DMS153 (cell line): ENCODE measurements at places on chromosomes 11 and 22.

DNA sequence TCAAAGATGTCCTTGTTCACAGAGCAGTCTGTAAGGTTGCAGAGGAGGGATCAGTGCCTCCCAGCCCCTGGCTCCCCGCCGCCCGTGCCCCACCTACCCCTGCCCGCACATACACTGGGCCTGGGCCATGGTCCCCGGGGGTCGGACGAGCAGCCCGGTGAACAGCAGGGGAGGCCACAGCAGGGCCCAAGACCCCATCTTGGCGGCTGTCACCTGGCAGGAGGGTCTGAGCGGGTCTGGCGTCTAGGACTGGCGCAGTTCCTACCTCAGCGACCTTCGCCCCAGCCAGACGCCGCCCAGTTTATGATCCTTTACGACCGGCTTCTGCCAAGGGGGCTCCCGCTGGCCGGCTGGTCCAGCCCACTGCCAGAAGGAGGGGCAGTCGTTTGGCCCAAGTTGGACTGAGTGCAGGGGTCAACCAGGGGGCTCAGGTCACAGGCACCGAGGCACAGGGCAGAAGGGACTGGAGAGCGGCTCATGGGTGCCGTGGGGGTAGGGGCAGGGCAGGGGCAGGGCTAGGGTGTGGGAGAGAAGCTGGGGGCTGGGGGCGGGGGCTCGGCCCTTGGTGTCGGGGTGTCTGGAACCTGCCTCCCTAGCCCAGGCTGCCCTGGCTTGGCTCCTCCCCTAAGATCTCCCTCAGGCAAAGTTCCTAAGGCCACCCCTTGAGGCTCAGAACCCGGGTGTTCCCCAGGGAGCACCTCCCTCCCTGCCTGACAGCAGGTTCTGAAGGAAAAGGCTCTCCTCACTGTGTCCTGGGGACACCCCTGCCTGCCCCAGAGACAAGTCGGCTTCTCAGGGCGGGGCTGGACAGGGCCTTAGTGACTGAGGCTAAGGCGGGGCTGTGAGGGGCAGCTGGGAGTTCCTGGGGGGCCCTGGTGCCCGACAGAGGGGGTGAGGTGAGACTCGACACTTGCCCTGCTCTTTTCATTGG lies at the start of gene CDHR5:
Gene CDHR5, minus strand, starts transcription at position 251 of the 931 bp plus-strand sequence. Its CDS starts 53 bp downstream, at position 198.
- no peak for DNase-seq

GRCh38 chr11:24064309-24064903 lies 432.4 kb upstream of the LUZP2 start:
- no peak for DNase-seq

GRCh38 chr22:20728523-20729190 lies 45.3 kb upstream of the SERPIND1 start:
- no peak for DNase-seq

GRCh38 chr22:49971232-49972162 lies 10.9 kb downstream of the PIM3 start:
- DNase-seq: no peak

- DNase-seq: no peak
Observed at GRCh38 chr11:67439321-67440228, 2.1 kb upstream of the PTPRCAP start.

DNA sequence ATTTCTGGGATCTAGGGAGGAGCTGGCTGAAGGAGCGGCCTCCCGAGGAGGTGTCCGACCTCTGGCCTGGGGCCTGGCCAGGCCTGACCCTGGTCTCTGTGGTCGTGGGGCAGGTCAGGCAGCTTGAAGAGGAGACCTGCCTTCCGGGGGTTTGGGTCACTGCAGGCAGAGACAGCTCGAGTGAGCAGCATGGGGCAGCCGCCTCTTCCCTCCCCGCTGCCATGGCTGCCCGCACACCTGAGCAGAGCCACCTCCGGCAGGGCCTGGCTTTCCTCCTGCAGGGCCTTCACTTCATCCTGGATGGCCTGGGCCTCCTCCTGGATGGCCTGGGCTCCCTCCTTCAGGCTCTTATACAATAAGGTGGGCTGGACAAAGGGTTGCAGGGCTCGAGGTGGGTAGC lies 8.0 kb upstream of the NAALADL1 start:
- no peak for DNase-seq

- no peak for DNase-seq
Observed at GRCh38 chr11:68142028-68142412, 20.8 kb upstream of the CHKA start.

DNA sequence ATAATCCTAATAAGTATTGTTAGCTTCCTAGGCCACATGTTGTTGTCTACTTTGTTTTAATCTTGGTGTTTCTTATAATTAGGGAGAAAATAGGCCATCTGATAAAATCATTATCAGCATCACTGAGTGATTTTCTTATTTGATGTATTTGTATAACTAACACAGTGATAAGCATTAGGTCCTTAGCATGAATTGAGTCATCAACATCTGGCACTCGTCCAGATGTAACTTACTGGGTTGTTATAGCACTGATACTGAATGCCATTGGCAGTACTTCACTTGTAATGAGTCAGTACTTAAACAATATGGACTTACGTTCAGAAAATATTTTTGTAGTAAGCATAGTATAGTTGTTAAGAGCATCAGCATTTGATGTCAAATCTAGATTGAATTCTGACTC lies 16.2 kb downstream of the API5 start:
- DNase-seq: no peak

- DNase-seq: no peak
Observed at GRCh38 chr11:129248618-129249017, 56.5 kb upstream of the ARHGAP32 start.

DNA sequence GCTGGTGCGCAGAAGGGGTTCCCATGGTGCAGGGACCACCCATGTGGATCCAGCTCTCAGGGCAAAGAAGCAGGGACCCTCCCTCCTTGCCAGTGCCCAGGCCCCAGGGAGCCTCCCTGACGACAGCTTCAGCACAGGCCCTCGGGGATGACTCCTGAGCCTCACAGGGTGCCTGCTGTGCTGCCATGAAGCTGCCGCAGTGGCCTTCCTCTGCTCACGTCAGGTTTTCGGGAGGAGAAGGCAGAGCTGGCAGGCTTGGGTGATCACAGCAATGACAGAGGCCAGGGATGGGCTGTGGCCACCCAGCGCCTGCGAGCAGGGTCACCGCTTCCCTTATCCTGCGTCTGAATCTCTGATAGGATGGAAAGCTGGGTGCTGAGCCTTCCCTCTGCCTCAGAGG lies 276.2 kb downstream of the BRD1 start:
- no peak for DNase-seq

DNA sequence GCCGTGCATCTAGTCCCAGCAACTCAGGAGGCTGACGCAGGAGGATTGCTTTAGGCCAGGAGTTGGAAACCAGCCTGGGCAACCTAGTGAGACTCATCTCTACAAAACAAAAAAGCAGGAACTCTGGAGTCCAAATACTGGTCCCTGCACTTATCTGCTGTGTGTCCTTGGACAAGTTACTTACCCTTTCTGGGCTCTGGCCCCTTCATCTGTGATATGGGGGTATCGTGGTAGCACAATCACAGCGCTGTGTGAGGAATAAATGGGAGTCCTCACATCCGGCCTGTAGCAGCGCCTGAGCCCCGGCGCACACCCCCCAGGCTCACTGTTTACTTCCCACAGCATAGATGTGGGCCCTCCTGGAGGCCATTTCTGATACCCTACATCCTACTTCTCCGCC lies 44.2 kb upstream of the MYH9 start:
- no peak for DNase-seq

DNA sequence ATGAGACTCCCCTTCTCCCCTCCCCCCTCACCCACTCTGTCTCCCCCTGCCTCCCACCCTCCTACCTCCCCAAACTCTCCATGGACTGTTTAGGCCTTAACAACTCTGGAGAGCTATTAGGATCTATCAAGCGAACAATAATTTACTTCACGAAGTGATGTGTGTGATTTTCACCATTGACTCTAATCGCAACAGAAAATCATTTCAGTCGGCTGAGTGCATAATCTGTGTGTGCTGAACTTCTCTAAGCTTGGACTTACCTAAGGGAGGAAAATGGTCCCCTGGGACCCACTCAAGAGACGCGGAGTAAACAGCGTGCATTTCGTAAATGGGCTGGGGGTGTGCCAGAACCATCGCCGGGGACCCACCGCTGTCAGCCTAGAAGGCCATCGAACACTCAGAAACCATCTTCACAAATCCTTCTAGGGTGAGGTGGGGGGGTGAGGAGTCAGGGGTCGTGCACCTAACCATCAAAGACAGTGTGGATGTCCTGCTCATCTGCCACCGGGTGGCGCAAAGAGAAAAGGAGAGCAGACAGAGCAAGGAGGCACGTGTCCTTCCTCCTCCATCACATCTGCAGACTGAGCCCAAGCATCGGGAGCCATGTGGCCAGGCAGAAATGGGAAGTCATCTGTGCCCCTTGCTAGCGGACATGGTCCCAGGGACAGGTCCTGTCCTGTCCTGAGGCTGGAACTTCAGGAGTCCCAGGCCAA lies 62.1 kb upstream of the NUP50 start:
- peak; percentile 47 for DNase-seq

DNA sequence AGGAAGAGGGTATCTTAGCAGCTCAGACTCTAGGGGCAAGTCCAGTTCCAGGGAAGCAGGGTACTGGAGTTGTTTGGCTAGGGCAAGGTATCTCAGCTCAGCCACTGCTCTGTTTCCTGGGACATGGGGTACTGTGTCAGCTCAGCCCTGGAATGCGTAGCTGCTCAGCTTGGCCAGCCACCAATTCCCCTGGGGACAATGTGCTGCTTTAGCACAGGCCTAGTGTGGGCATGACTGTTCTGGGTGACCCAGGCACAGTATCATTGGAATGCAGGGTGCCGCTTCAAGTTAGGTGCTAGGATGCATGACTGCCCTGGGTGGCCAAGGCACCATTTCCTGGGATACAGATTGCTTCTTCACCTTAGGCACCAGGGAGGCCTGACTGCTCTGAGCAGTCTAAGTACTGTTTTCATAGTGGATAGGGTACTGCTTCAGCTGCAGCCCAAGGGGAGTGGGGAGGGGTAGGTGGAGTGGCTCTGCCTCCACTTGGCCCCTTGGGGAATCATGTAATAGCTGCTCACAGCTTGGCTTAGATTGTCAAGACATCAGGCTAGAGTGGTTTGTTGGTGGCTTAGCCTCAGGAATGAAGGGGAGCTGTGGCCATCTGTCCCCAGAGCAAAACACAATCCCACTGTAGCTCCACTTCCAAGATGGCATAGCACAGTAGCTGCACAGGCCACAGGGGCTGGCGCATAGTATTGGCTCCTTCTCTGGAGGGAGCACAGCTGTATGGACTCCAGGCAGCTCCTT lies 36.0 kb downstream of the MADD start:
- no peak for DNase-seq

DNA sequence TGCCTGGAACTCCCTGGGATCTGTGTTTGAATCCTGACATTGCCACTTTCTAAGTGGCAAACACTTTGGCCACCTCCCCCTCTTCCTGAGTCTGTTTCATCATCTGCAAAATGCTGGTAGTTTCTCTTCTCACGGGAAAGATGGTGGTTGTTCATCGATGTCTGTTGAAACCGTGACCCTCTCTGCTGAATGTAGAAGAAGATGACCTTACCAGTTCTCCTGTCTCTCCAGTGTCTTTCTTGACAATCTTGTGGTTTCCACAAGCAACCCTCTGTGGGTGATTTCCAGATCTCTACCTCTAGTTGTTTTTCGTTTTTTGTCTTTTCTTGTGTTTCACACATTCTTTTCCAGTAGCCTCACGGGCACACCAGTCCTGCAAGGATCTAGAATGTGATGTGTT lies 27.5 kb downstream of the ZBTB16 start:
- no peak for DNase-seq

- no peak for DNase-seq
Observed at GRCh38 chr11:86737737-86738136, 62.6 kb upstream of the PRSS23 start.

- no peak for DNase-seq
Observed at GRCh38 chr11:103929170-103929903, 107.1 kb upstream of the DDI1 start.

DNA sequence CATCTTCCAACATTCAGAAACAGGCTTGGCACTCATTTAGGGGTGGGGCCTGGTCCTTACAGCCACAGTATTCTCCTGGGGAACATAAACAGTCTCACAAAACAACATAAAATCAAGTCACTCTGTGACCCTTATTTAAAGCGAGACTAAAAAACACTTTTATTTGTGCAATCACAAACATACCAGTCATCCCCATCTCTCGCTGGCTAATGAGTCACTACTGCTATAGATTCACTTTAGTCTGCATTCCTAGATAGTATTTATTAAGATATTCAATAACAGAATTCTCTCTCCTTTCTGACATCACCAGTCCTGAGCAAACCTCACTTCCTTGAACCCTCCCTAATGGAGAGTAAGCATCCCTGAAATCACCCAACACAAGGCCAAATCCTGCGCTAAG lies 68.0 kb downstream of the ZBTB44 start:
- DNase-seq: no peak

GRCh38 chr11:35619116-35619854 lies 1.0 kb downstream of the FJX1 start:
- DNase-seq: peak; percentile 26

DNA sequence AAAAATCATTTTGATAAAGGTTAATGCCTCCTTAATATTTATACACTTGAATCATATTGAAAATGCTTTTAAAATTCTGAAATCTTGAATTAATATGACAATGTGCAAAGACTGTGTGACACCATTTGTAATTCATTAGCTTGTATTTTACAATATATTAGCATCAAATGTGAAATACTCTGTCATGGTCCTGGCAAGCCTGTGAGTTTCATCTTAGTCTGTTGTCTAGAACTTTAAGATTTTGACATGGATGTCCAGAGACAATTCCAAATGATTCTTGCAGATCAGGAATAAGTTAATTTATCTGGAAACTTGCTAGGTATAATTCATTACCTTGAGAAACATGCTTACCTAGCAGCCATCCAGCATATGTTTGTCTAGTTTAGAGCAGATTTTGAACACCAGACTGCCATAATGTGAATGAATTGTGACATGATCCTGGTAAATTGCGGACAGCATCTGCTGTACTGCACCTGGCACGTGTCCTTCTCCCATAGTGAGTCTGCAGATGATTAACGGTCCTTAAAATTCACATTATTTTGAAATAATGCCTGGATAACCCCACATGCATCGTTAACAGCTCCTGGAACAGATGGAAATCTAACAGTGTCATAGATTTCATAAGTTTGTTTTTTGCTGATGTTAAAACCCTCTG lies 34.5 kb upstream of the DEUP1 start:
- no peak for DNase-seq

GRCh38 chr11:59556115-59556916 lies 45.0 kb downstream of the OR4D9 start:
- DNase-seq: peak; percentile 22

- no peak for DNase-seq
Observed at GRCh38 chr11:69497221-69497787, 15.8 kb downstream of the LINC01488 start.

DNA sequence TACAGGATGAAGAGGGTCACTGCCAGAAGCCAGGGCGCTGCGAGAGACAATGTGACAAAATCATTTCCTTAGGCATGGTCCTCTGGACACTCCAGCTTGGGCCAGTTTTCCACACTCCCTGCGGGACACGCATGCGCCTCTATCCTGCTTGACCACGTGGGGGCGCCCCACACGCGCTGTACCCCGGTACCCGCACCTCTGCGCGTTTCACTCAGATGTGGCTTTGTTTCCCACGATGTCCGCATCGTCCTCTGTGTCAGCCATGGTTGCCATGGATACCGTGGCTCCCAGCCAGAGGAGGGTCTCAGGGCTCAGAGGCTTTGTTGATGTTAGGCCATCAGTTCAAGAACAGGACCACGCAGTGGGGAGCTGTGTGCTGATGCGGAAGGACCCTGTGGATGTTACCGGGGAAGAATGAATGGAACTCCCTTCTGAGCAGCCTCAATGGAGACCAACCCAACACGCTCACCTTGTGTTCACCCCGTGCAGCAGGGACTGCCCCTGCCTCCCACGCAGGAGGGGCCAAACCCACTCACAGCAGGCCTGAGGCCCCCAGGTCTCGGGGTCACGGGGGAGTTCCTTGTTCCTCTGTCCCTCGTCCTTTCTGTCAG lies 101.1 kb upstream of the SLC22A12 start:
- DNase-seq: peak; percentile 38

GRCh38 chr11:13183094-13183825 lies 94.3 kb upstream of the BMAL1 start:
- DNase-seq: peak; percentile 30
